ENCODE measurements at places on chromosomes 2 and 18. TPM values are rescaled to one million over a fixed set of nuclear protein-coding genes. Genes with fewer than 3 reads are reported as not detected.

The SOX11 gene
- total RNA-seq: under 0.01 TPM

The CIB4 gene
- total RNA-seq: not detected

The SERPINB10 gene
- total RNA-seq: not detected

The RIT2 gene
- total RNA-seq: not detected

The IL36G gene
- total RNA-seq: not detected

- no peak overlapping the region for H3K27ac ChIP-seq
- H3K4me1 ChIP-seq: no peaks in the 10 kb centered on the region
- no peak for DNase-seq
- H3K27me3 ChIP-seq: no peaks in the 10 kb centered on the region
- no peaks in the 10 kb centered on the region for H3K36me3 ChIP-seq
Measured at GRCh38 chr2:182822733-182823132, 43.7 kb downstream of the FRZB start.

DNA sequence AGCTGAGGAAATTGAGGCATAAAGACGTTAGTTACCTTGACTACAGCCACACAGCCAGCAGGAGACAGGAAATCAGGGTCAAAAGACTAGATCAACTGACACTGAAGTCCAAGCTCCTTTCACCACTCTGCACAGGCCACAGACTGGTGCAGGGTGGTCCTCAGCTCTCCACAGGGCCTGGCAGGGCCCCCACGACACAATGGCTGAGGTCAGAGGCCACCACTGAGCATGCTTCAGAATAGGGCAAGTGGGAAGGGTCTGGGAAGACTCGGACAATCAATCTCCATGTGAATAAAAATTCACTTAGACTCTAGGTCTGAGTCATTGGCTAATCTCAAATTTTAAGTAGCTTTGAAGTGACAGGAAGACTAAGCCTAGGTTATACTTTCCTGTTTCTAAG, 201.7 kb downstream of the ALK start:
- H3K36me3 ChIP-seq: no peaks in the 10 kb centered on the region
- no peak overlapping the region for H3K4me3 ChIP-seq
- no peak for DNase-seq
- peaks cover 21% of the 10 kb centered on the region for H3K27me3 ChIP-seq

GRCh38 chr2:224780106-224780505, 63.9 kb upstream of the CCDC195 start:
- no peak overlapping the region for H3K27ac ChIP-seq
- H3K4me1 ChIP-seq: peaks cover 15% of the 10 kb centered on the region
- 0 out of 2 replicates have a peak, but pooled peaks cover 10% of the 10 kb centered on the region for H3K36me3 ChIP-seq
- no peak overlapping the region for H3K4me3 ChIP-seq

GRCh38 chr2:236246711-236247246, 17.4 kb downstream of the ASB18 start:
- H3K27ac ChIP-seq: no peak overlapping the region
- H3K36me3 ChIP-seq: no peaks in the 10 kb centered on the region
- no peak for DNase-seq
- H3K27me3 ChIP-seq: peaks cover 21% of the 10 kb centered on the region

DNA sequence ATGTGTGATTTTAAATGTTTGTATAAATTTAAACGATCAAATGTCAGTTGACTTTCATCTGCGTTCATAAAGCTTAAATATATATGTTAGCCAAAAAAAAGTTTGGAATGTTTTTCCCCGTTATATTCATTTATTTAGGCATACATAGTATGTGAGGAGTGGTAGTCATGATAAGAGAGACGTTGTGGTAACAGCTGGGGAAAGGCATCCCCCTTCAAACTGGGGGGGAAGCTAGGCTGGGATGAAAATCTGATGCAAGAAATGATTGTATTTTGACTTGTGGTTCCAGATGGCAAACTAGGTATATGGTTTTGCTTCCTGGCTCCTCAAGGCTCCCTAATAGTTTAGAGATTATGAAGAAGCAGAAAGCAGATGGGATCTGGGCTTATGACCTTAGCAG, 30.1 kb downstream of the ITGA6 start:
- no peak overlapping the region for H3K27ac ChIP-seq
- DNase-seq: no peak
- H3K4me1 ChIP-seq: peaks cover 20% of the 10 kb centered on the region
- H3K27me3 ChIP-seq: no peaks in the 10 kb centered on the region

- no peak overlapping the region for H3K27ac ChIP-seq
- H3K36me3 ChIP-seq: peaks cover 46% of the 10 kb centered on the region
- H3K4me3 ChIP-seq: no peak overlapping the region
- DNase-seq: no peak
- no peaks in the 10 kb centered on the region for H3K4me1 ChIP-seq
Measured at GRCh38 chr2:135931776-135932443, 53.5 kb downstream of the DARS1 start.

DNA sequence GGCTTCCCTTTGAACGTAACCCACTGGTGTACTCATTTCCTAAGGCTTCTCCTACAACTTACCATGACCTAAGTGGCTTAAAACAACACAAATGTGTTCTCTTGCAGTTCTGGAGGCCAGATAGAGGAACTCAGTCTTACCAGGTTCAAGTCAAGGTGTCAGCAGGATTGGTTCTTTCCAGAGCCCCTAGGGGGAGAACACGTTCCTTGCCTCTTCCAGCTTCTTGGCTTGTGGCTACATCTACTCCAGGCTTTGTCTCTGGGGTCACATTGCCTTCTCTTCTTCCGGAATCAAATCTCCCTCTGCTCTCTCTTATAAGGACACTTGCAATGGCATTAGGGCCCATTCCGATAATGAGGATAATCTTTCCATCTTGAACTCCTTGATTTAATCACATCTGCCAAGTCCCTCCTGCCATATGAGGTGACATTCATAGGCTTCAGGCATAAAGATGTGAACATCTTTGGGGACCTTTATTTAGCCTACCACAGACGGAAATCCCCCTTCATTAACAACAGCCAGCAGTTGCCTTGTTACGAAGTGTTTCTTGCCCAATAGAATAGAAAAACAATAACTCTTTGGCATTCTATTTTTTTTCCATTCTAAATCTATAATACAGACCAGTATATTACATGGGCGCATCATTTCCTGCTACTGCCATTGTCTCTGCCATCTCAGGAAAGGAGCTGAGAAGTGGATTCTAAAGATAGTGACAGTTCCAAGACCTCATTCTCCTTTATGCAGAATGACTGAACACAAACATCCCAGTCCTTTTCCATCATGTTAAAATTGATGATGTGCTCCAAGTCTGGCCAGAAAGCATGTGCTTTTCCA, 362.0 kb downstream of the ZNF521 start:
- H3K36me3 ChIP-seq: no peaks in the 10 kb centered on the region
- H3K4me3 ChIP-seq: no peak overlapping the region
- DNase-seq: no peak
- H3K4me1 ChIP-seq: peaks cover 23% of the 10 kb centered on the region
- H3K27me3 ChIP-seq: no peaks in the 10 kb centered on the region

DNA sequence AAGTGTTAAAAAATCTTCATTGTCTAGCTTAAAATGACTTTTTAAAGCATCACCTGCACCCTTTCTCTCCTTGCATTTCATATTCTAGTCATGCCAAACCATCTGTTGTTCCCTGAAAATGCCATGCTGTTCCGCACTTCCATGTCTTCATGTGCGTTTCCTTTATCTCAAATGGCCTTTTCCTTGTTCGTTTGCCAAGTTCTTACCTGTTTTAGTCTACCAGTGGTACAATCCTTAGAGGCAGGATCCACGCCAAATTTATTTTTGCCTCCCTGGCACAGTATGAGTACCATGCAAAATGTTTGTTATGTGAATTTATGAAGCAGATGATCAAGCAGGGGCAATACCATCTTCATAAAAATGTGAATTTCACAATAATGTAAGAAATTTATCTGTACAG, 37.0 kb downstream of the TMEFF2 start:
- no peak overlapping the region for H3K27ac ChIP-seq
- no peak for DNase-seq
- no peak overlapping the region for H3K4me3 ChIP-seq
- H3K4me1 ChIP-seq: peaks cover 9% of the 10 kb centered on the region

GRCh38 chr2:85768713-85769112, 14.9 kb downstream of the ATOH8 start:
- H3K4me1 ChIP-seq: peaks cover 34% of the 10 kb centered on the region
- DNase-seq: peak; percentile 42
- no peaks in the 10 kb centered on the region for H3K36me3 ChIP-seq
- H3K4me3 ChIP-seq: no peak overlapping the region

All from GM23248 (cell line).